Neural crest cell (in vitro differentiated cells): ENCODE measurements at places on chromosomes 7 and 10.
A peak's percentile ranks its signal among the peaks of the same experiment; 100 is the strongest.

DNA sequence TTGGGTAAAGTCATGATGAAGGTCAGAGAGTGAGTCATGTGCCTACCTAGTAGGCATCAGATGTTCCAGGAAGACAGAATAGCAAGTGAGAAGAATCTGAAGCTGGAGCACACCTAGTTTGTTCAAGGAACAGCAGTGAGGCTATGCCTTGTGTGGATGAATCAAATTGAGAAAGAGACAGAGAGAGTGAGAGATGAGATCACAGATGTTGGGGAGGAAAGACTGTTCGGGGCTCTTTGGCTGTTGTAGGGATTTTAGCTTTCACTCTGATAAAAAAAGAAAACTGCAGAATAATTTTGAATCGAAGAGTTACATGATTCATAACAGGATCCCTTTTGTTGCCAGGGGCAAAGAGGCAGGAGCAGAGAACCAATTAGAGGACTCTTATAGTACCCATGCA is 6.3 kb downstream of the LIPF start:
- no peak for DNase-seq
- no peak overlapping the region for H3K4me3 ChIP-seq
- no peaks in the 10 kb centered on the region for H3K27me3 ChIP-seq
- H3K27ac ChIP-seq = no peak overlapping the region
- H3K36me3 ChIP-seq = no peaks in the 10 kb centered on the region

DNA sequence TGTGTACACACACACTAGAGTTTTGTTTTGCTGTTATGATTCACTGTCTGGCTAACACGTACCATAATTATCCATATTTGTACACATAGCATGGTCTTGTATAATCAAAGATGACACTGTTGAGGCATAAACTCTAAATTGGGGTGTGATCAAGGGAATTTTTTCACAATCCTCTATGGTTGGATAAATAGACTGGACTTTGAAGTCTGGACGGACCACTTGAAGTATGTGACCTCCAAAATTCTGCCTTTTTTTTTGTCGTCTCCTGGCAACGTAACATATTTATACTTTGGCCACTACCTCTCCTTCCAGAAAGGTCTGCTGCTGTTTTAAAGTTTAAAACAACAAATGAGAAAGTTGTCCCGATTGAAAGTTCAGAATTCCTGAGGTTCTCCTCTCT is 193.4 kb downstream of the CACNB2 start:
- peaks cover 8% of the 10 kb centered on the region for H3K4me1 ChIP-seq
- no peak for DNase-seq
- no peaks in the 10 kb centered on the region for H3K27me3 ChIP-seq
- no peaks in the 10 kb centered on the region for H3K36me3 ChIP-seq
- H3K4me3 ChIP-seq = no peak overlapping the region
- H3K27ac ChIP-seq = no peak overlapping the region

- H3K4me1 ChIP-seq = peaks cover 6% of the 10 kb centered on the region
- no peak for DNase-seq
- H3K27ac ChIP-seq = no peak overlapping the region
- H3K4me3 ChIP-seq = no peak overlapping the region
- H3K36me3 ChIP-seq = no peaks in the 10 kb centered on the region
These were observed 145.1 kb downstream of the PLXDC2 start for GRCh38 chr10:19961076-19962053.

GRCh38 chr7:68446183-68446582 is 1152.1 kb upstream of the AUTS2 start:
- H3K27me3 ChIP-seq = peaks cover 9% of the 10 kb centered on the region
- no peak for DNase-seq
- H3K4me1 ChIP-seq = peaks cover 6% of the 10 kb centered on the region

- no peaks in the 10 kb centered on the region for H3K27me3 ChIP-seq
- no peak overlapping the region for H3K27ac ChIP-seq
- H3K4me1 ChIP-seq = peaks cover 8% of the 10 kb centered on the region
- no peak overlapping the region for H3K4me3 ChIP-seq
- no peaks in the 10 kb centered on the region for H3K36me3 ChIP-seq
- DNase-seq = no peak
These were observed 2.9 kb upstream of the SPACDR start for GRCh38 chr7:100466653-100467605.

- H3K4me3 ChIP-seq = no peak overlapping the region
- no peak overlapping the region for H3K27ac ChIP-seq
- DNase-seq = no peak
- no peaks in the 10 kb centered on the region for H3K36me3 ChIP-seq
These were observed 16.9 kb downstream of the TAS2R41 start for GRCh38 chr7:143494622-143495021.

DNA sequence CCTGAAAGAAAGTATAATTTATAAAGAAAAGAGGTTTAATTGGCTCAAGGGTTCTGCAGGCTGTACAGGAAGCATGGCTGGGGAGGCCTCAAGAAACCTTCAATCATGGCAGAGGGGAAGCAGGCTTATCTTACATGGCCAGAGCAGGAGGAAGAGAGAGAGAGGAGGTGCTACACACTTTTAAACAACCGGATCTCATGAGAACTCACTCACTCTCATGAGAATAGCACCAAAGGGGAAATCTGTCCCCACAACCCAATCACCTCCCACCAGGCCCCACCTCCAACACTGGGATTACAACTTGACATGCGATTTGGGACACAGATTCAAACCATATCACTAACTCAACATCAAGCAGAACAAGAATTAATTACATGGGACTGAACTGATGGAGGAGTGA is 6.9 kb upstream of the ZNF485 start:
- H3K4me1 ChIP-seq = peaks cover 9% of the 10 kb centered on the region
- H3K27ac ChIP-seq = no peak overlapping the region
- H3K27me3 ChIP-seq = peaks cover 13% of the 10 kb centered on the region
- no peaks in the 10 kb centered on the region for H3K36me3 ChIP-seq
- no peak for DNase-seq

DNA sequence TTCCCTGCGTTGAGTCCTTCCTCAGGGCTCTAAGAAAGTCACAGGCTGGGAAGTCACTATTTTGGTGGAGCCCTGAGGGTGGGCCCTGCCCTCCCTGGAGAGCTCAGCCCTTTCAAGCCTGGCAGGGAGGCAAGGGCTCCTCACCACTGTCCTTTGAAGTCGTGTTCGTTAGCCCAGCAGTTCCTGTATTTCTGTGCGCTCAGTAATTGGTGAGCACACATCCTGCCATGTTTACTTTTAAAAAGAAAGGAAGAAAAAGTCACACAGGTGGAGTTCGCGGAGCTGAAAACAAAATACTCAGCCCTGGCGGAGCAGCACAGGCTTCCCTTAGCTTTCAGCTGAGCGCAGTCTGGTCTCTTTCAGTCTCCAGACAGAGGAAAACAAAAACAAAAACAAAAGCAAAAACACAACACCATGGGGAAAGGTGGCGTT is 37.1 kb downstream of the PRKCQ start:
- peaks cover 10% of the 10 kb centered on the region for H3K4me1 ChIP-seq
- H3K4me3 ChIP-seq = no peak overlapping the region
- peaks cover 10% of the 10 kb centered on the region for H3K27me3 ChIP-seq
- no peaks in the 10 kb centered on the region for H3K36me3 ChIP-seq

DNA sequence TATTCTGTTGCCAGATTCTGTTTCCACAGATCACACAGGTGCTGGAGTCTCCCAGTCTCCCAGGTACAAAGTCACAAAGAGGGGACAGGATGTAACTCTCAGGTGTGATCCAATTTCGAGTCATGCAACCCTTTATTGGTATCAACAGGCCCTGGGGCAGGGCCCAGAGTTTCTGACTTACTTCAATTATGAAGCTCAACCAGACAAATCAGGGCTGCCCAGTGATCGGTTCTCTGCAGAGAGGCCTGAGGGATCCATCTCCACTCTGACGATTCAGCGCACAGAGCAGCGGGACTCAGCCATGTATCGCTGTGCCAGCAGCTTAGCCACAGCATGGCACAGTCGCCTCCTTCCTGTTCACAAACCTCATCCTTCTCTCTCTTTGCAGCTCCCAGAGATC is 237.5 kb upstream of the PRSS1 start:
- H3K36me3 ChIP-seq = no peaks in the 10 kb centered on the region
- no peak overlapping the region for H3K4me3 ChIP-seq
- no peak for DNase-seq
- no peaks in the 10 kb centered on the region for H3K4me1 ChIP-seq
- peaks cover 12% of the 10 kb centered on the region for H3K27me3 ChIP-seq

- no peak for DNase-seq
- H3K4me1 ChIP-seq = no peaks in the 10 kb centered on the region
- no peaks in the 10 kb centered on the region for H3K27me3 ChIP-seq
- peaks cover 9% of the 10 kb centered on the region for H3K36me3 ChIP-seq
- H3K27ac ChIP-seq = peak overlapping the region; percentile 83
These were observed 46.0 kb downstream of the CDC123 start for GRCh38 chr10:12241810-12242529.

GRCh38 chr7:150811-151221 is 41.6 kb upstream of the FAM20C start:
- peaks cover 4% of the 10 kb centered on the region for H3K27me3 ChIP-seq
- peak overlapping the region; percentile 82 for H3K27ac ChIP-seq
- no peak for DNase-seq
- H3K4me1 ChIP-seq = peaks cover 19% of the 10 kb centered on the region
- peak overlapping the region; percentile 75 for H3K4me3 ChIP-seq

DNA sequence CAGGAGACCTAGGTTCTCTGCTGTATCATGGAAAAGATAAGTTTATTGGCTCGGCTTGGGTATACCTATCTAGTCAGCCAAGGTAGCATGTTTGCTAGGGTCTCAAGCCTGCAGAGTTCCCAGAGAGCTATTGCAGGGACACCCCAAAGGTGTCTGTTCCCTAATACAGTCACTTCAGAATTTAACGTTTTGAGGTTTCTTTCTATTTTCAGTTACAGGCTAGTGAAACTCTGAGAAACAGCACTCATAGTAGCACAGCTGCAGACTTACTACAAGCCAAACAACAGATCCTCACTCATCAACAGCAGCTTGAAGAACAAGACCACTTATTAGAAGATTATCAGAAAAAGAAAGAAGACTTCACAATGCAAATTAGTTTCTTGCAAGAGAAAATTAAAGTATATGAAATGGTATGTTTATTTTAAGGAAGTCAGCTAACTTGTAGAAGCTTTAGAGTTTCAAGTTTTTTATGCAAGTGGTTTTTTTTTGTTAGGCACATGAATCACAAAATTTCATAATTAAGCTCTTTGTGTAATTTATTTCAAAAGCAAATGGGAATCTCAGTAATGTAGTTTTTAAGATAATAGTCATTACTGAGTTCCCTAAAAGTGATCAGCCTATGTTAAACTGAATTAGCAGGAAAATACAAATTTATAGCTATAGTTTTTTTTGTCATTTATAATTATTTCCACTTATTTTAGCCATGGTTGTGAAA is 54.9 kb downstream of the AKAP9 start:
- DNase-seq = no peak
- H3K27ac ChIP-seq = no peak overlapping the region
- no peak overlapping the region for H3K4me3 ChIP-seq
- peaks cover 5% of the 10 kb centered on the region for H3K36me3 ChIP-seq
- H3K27me3 ChIP-seq = no peaks in the 10 kb centered on the region

DNA sequence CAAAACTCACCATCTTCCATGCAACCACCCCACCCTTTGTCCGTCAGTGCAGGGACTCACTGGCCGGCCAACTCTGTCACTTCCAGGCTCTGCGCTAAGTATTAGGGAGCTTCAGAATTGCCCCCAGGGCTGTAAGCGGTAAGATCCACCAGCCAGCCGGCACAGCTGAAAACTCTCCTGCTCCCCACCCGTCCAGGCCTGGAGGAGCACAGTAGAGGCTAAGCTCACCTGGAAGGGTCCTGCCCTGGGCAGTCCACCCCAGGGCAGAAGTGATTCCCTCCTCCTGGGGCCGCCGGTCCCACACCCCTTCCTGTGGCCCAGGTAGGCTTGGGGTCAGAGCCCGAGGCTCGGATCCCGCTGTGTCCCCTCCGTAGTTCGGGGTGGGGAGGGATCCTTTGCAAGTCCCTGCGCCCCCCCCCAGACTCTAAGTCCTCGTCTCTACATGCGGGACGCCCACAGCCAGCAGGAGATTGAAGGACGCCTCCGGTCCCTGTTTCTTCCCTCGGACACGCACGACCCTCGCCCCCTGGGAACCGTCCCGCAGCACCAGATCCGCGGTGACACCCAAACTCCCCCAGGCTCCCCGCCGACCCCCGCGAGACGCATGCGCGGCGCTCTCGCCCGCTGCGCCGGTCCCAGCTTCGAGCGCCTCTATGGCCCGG is 138.9 kb downstream of the ARHGAP22 start:
- DNase-seq = no peak
- H3K4me1 ChIP-seq = peaks cover 17% of the 10 kb centered on the region
- no peak overlapping the region for H3K4me3 ChIP-seq

DNA sequence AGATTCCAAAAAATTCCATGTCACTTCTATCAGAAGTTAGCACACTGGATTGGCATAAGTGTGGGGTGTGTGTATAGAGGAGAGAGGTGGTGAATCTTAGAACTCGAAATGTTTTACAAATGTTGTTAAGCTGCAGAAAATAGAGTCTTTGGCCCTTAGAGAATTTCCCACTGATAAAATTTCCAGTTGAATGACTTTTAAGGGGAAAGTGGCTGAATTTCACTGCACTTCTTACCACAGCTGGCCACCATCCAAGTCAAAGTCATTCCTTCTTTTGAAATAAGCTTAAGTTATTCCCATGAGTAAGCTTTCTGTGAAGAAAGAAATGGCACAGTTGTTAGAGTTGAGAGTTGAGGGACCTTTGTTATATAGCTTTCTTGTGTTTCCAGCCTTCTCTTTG is 13.9 kb downstream of the VCL start:
- peak overlapping the region; percentile 51 for H3K27ac ChIP-seq
- H3K4me1 ChIP-seq = peaks cover 33% of the 10 kb centered on the region
- DNase-seq = no peak

DNA sequence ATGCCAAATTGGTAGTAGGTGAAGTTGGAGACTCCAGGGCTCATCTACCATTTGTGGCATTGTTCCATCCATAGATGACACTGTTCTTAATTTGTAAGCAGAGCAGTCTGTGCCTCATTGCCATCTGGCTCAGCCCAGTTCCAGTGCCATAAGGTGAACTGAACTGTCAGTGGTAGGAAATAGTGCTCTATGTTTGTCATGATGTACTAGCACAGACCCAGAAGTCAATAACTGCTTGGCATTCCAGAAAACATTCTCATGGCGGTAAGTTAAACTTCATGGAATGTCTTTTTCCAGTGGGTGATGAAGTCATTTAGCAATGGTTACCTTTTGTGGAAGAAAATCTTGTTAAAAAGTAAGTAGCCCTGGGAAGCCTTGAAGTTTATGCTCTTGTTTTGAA is 302.7 kb downstream of the SUGCT start:
- DNase-seq = no peak
- H3K36me3 ChIP-seq = peaks cover 12% of the 10 kb centered on the region
- H3K27me3 ChIP-seq = no peaks in the 10 kb centered on the region
- no peaks in the 10 kb centered on the region for H3K4me1 ChIP-seq
